ENCODE measurements at places on chromosomes 11 and 22.

- DNase-seq = no peak
Measured at GRCh38 chr22:17074648-17075002, 10.2 kb upstream of the IL17RA start.

DNA sequence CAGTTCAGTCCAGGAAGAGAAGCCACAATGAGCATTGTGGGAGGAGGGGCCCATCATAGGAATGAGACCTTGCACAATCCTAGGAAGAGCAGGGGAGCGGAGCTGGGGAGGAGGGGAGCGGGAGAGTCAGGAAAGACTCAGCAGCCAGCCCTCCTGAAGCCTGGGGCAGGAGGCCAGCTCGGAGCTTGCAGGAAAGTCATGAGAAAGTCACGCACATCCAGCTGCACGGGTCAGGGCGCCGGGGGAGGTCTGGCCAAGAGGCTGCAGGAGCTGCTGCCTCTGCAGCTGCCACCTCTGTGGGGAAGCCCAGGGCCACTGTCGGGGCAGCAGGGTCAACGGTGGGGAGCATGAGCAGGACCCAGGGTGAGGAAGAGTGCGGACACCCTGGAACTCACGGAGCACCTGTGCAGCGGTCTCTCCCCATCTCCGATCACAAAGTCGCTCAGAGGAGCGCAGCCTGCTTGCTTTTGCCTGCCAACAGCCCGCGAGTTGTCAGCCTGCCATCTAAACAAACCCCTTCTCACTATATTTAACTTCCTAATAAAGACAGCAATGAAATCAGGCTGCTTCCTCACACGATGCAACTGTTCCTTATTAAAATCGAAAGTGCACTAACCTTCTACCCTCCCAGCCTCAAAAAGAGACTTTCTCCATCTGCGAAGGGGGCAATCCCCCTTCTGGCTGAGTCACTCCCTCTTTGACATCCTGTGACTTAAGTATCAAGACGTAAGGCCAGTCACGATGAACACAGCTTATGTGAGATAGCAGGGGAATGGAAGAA lies 52.9 kb upstream of the RTL6 start:
- DNase-seq = no peak

- no peak for DNase-seq
Measured at GRCh38 chr11:86469491-86470388, 95.1 kb downstream of the CCDC81 start.

GRCh38 chr22:23067691-23068090 lies 2.6 kb upstream of the GNAZ start:
- DNase-seq = no peak

DNA sequence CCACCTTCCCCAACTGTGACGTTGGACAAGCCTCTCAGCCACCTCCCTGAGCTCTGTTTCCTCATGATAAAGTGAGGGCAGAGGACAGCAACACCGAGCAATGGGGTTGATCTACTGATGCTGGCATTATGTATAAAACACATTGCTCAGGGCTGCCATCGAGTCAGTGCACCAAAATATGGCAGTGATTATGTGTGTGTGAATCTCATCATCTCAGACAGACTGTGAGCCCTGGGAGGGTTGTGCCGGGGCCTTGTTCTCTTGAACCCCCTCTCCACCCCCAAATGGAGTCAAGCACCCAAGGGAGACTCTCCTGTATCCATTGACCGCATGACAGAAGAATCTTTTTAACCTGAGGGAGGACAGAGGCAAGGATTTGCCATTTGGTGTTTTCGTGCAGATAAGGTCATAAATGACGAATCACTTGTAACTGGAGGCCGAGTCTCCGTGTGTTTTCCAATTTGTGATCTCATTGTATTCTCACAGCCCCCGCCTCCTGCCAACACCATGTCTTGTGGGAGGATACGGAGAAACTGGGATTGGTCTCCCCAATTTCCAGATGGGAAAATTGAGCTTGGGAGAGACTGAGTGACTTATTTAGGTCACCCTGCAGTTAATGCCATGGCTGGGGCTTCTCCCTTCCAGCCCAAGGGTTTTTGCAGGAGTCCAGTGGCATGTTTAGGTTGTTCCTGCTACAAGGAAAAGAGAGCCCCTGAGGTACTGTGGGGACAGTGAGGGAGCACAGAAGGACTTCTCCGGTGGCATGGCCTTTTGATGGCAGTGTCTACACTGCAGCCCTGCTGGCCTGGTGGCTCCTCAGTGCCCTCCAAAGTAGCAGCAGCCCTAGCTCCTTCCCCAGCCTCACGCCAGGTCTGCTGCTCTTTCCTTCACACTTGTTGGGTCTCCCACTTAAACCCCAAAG lies 52.4 kb downstream of the CHRDL2 start:
- no peak for DNase-seq

- DNase-seq = no peak
Measured at GRCh38 chr11:83574519-83574918, 288.4 kb upstream of the CCDC90B start.

DNA sequence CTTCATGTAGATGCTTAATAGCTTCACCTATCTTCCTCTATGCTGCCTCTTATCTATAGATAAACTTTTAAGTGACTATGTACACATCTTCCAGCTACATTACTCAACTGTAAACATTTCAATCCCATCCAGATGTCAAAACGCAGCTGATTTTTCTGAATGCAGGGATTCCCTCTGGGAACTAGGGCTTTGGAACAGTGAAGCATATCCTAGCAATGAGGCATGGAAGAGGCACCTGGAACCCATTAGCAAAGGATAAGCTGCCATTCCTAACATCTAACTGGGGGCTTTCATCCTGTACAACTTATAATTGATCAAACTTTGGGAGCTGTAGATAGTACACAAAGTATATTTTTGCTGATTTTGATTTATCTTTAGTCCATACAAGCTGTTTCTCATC lies 40.8 kb upstream of the OPCML start:
- DNase-seq = no peak

DNA sequence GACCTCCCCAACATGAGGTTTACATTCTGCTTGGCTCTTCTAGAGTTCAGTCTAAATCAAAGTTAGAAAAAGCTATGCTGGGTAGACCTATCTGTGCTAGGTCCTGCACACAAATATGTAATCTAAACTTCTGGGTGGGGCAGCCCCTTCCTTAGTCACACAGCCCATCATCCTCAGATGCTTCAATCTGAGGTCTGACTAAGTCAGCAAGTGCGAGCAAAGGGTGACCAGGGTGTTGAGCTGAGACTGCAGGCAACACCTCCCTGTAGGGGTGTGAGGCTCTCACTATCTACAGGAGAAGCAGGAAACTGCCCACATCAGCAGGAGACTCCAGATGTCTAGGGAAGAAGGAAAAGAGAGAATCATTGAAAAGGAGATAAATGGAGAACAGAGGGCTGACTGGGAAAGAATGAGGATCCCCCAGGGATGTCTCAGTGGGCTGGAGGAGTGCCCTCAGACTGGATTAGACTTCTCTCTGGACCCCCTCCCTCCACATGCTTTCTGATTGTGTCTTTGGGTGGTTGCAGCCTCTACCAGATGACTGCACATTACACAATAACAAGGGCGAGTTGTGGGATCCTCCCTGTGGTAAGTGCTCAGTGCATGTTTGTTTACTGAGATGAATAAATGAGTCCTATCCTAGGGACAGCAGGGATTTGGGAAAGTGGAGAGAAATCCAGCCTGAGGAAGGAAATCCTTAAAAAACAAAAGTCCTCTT lies 266.2 kb upstream of the PLET1 start:
- DNase-seq = no peak

DNA sequence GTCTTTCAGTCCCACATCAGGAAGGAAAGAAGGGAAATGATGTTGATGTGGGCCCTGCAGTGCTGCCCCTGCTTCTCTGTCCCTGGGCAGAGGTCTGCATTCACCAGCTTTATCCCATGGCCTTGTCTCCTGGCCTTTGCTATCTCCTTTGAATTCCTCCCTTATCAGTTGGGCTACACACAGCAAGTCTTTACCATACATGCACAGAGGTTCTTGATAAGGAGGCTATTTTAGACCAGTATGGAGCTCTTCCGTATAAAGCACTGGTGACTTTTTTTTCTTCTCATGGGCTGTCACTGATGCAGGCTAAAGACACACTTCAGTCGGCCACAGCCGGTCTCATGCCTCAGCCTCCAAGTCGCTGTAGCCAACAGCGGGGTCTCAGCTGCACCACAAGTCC lies 20.2 kb downstream of the MYO18B start:
- DNase-seq = no peak

DNA sequence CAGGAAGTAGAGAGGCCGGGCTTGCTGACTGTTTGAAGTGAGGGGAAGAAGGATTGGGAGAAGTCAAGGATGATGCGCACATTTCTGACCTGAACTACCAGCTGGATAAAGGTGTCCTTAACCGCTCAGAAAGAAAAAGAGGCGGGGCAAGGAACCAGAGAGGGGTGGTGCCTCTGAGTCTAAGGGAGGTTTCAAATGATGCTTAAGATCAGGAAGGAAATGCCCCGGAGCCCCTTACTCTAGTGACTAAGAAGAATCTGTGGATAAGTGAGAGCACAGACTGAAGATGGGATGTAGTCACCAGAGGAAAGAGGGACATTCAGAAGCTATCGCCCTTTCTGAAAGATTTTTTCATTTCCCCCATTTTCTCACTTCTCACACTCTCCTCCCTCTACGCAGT lies 12.7 kb downstream of the DCHS1 start:
- no peak for DNase-seq

DNA sequence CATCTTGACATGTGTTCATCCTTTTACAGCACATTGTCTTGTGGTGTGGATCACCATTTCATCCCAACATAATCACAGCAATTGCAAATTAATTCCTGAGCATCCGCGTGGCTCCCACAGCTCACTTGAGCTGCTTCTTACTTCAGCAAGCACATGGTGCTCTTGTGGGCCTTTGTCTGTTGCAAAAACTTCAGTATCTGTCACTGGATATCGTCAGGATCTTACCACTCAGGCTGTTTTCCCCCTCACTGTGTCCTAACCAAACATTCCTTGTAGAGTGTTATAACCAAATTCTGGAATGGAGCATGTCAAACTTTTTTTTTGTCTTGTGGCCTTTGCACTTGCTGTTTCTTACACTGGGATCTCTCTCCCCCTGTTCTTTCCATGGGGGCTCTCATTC lies 683.1 kb upstream of the ARHGAP42 start:
- no peak for DNase-seq

GRCh38 chr11:57359896-57360690 lies 20.9 kb downstream of the PRG3 start:
- no peak for DNase-seq

DNA sequence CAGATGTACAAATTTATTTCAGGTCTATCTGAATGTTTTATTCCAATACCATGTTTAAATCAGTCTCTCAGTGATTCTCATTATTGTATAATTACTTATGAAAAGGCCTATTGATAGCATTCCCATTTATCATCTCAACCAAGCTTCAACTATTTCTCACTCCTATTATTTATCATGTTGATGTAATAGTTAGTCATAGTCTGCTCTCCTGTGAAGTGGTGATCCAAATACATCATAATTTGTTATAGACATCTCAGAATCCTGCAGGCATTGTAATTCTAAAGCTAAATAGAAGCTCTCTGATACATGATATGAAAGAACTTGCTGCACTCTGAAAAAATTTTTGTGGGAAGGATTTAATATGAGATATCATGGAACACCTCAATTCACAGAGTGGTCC lies 21.8 kb upstream of the OR8G1 start:
- no peak for DNase-seq

DNA sequence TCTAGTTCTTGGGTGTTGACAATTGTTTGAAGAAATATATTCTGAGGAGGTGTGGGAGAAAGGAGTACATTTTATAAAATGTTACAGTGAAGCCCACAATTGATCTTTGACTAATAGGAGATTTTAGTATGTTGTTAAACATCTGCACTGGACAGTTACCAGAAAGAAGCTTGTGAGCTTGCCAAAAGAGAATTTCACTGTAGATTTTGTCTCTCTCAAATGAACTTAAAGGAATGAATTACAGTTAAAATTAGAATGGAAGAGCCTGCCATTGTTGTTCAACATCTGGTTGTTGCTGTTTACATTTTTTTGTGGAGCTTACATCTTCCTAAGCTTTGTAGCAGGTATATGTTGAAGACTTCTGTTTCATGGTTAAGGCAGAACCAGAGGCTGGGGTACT lies 620.5 kb upstream of the CCDC179 start:
- DNase-seq = no peak

- no peak for DNase-seq
Measured at GRCh38 chr11:132935383-132935782, 596.9 kb downstream of the OPCML start.

GRCh38 chr11:92897487-92897886 lies 72.0 kb upstream of the MTNR1B start:
- DNase-seq = no peak

DNA sequence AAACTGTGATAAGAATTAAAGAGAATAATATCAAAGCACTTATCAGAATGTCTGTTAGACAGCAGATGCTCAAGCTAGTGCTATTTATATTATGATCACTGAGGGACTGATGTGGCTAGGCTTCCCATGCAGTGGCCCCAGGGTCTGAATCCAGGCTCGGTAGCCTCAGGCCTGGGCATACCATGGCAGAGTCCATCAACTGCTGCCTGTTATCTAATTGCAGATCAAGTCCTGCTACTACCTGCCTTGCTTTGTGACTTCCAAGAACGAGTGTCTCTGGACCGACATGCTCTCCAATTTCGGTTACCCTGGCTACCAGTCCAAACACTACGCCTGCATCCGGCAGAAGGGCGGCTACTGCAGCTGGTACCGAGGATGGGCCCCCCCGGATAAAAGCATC lies 57.5 kb downstream of the TIMP3 start:
- no peak for DNase-seq

GRCh38 chr22:46045459-46046298 lies 68.7 kb upstream of the WNT7B start:
- no peak for DNase-seq

GRCh38 chr22:19040888-19041703 lies 81.1 kb downstream of the DGCR2 start:
- DNase-seq = no peak

DNA sequence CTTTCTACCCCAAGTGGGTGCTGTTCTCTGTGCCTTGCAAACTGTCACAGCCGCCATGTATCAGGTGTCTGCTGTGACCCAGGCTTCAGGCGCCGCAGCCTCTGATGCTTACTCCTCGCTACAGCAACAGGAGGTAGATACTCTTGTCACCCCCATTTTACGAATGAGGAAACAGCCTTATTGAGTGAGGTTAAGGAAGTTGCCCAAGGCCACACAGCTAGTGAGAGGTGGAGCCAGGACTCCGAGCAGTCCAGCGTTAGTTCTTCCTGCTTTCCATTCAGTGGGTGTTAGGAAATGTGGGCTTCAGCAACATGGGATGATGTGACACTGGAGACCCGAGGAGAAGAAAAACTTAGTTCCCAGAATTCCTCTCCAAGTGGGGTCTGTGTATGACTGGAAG lies 14.3 kb downstream of the RNF215 start:
- DNase-seq = no peak
